ENCODE measurements at places on chromosomes 6 and 20. TPM values are rescaled to one million over a fixed set of nuclear protein-coding genes. Genes with fewer than 3 reads are reported as not detected.

Gene LIME1
- 36.5 TPM for total RNA-seq

DNA sequence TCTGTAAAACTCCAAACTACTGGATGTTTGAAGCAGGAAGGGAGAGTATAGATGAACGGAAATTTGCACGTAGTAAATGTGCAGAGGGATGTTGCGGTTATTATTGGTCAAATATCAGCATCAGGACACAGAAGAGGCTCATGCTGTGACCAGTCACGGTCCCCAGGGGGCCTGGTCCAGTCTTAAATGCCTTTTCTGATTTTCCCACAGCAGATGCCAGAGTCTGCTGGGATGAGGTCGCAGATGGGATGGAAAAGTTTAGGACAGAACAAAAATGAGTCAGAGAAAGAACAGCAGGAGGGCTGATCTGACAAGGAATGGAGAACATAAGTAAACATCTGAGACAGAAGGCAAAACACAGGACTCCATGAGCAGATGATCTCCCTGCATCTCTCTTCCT lies 11.7 kb upstream of the SIRPG start:
- DNase-seq: no peak

Gene HSPA12B
- total RNA-seq: 1.9 TPM

Gene VSTM2L
- not detected for total RNA-seq

- no peak for DNase-seq
Measured at GRCh38 chr6:2949121-2949520, 22.2 kb downstream of the SERPINB6 start.

Gene ANGPT4
- total RNA-seq: 0.72 TPM

GRCh38 chr6:118318648-118319047 lies 229.4 kb upstream of the PLN start:
- DNase-seq: no peak

GRCh38 chr6:153858529-153858928 lies 180.5 kb upstream of the OPRM1 start:
- no peak for DNase-seq

GRCh38 chr20:33709905-33710541 lies 10.1 kb downstream of the PXMP4 start:
- DNase-seq: no peak

DNA sequence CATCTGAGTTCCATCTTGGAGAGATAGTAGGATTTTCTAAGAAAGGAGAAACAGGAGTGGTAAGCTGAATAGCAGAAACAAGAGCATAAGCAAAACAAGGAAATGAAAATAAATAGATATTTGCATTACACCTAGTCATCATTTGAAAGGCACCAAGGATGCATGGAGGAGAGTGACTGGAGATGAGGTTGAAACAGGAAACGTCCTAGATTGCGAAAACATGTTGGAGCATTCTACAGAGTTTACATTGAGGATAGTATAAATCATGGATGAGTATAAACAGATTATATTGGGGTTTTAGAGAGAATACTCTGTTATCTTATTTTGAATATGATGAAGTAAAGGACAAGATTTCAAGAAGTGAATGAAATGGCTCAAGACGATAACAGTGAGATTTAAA lies 507.3 kb downstream of the EYS start:
- no peak for DNase-seq

Gene PACSIN1
- not detected for total RNA-seq

DNA sequence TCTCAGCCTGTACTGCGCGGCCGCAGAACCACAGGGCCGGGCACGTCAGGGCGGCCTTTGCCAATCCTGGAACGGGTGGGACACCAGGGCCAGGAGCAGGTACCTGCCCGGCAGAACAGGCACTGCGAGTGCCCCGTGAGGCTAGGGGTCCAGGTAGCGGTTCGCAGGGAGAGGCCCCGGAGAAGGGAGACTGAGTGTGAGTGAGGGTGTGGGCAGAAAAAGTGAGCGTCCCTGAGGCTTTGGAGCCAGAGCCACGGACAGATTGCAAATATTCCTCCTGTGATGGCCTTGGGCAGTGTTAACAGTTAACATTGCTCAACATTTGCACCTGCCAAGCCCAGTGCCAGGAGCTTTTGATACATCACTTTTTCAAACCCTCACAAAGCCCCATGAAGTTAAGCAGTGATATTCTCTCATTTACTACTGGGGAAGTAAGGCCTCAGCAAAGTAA lies 491 bp downstream of the GNMT start:
- DNase-seq: no peak

- DNase-seq: no peak
Measured at GRCh38 chr6:13013681-13014503, 297.3 kb downstream of the PHACTR1 start.

DNA sequence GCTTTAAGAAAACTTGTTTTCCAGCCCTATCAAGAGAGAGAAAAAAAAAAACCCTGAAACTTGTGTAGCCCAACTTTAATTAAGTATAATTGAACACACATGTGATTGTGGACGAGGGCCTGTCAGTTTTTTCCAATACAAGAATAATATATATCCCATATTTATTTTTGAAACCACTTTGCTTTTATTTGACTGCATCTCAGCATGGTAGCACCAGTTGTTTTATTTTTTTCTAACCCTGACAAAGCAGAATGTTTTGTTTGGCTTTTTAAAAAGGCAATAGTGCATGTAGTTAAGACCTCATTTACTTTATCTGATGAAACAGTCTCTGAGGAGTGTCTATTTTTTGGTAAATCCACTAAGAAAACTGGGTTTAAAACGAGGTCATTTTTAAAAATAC lies 257.7 kb downstream of the CDKAL1 start:
- no peak for DNase-seq

Gene OOEP
- not detected for total RNA-seq

Gene KCNK5
- 24.1 TPM for total RNA-seq

Gene CDH26
- total RNA-seq: 1.9 TPM

Gene TNF
- 6.4 TPM for total RNA-seq

Gene TCF15
- 0.76 TPM for total RNA-seq

GRCh38 chr6:13289789-13290318 lies 38.5 kb downstream of the TBC1D7 start:
- DNase-seq: peak; percentile 12

DNA sequence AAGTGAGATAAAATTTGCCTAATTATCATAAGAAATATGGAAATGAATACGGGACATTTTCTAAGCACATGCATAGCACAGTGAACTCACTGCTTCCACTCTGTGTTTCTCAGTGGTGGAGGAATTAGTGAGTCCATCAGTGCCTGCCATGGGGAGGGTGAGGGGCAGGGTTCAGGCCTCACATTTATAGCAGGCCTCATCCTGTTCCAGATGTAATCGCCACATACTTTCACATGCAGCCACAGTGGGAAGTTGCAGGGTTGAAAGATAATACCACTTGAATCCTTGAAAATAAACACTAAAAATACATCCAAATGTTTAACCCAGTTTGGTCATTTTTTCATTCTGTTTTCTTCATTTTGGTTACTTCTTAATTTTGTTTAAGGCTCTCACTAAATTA lies 29.9 kb upstream of the ANKEF1 start:
- no peak for DNase-seq

Gene NEURL2
- 6.7 TPM for total RNA-seq

- no peak for DNase-seq
Measured at GRCh38 chr6:11245381-11246256, 13.2 kb upstream of the NEDD9 start.

- no peak for DNase-seq
Measured at GRCh38 chr6:156949376-156949775, 172.2 kb downstream of the ARID1B start.

DNA sequence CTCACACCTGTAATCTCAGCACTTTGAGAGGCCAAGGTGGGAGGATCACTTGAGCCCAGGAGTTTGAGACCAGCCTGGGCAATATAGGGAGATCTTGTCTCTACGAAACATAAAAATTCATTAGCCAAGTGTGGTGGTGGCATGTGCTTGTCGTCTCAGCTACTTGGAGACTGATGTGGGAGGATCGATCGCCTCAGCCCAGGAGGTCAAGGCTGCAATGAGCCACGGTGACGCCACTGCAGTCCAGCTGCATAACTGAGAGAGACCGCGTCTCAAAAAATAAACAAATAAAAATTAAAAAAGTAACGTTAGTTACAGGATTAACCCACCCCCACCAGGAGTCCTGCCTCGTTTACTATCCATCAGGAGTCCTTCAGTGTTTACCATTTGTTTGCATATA lies 345.1 kb downstream of the BTBD3 start:
- DNase-seq: no peak

- DNase-seq: no peak
Measured at GRCh38 chr20:44644667-44645131, 6.8 kb downstream of the ADA start.

Gene VIP
- total RNA-seq: not detected

DNA sequence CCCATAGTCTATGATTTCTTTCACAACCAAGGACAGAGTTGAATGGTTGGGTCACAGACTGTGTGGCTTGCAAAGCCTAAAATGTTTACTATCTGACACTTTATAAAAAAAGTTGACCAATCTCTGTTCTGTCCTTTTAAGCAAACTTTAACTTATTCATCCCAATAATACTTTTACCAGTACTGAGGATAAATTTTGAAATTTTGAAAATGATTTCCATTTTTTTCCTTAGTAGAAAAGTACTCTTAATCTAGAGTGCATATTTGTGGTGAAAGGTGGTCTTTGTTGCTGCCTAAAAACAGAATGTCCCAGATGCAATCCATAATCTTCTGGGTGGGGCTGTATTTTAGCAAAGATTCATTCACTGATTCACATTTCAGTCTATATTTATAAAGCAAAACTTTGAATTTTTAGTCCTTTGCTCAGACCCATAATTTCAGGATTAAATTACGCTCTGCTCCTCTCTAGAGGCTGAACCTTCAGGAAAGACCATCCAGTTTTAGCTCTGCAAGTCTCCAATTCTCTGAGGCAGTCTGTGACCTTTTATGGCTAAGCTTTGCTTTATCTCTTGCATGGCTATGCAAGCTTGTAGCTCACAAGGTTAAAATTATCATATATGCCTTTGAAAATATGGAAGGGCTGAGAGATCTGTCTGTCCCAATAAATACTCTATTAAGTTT lies 573.5 kb downstream of the COL12A1 start:
- no peak for DNase-seq

- DNase-seq: no peak
Measured at GRCh38 chr20:53284696-53285095, 308.9 kb downstream of the ZNF217 start.

- DNase-seq: no peak
Measured at GRCh38 chr6:31094389-31094881, 17.9 kb downstream of the C6orf15 start.

Gene TRIM10
- total RNA-seq: 1.6 TPM

- no peak for DNase-seq
Measured at GRCh38 chr20:18055261-18055660, 2.5 kb downstream of the OVOL2 start.

DNA sequence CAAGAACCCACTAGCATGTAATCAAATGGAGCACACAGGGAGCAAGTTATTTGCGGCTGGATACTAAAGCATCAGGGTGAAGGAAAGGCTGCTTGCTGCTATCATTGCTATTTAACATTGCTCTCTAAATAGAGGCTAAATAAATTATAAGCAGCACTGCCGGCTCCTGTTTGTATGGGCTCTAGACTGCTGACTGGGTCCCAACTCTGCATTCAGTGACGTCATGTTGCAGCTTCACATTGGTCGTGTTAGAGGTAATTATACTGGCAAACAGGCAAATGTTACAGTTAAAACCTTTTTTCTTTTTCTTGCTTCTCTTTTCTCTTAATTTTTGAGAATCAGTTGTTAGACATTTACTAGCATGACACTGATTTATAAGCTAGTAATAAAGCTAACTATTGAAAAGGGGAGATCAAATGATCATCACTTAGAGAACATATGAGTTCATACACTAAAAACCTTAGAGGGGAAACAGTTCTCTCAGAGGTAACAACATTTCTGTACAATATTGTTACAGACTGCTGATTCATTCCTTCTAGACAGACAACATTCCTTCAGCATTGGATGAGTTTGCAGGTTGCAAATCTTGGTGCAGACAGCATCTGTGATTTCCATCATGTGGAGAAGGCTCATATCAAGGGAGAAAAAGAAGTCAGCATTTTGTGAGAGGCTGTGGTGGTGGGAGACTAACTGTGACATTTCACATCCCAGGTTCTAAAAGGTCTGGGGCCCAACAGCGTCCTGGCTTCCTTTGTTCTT lies 15.9 kb downstream of the RFPL4B start:
- no peak for DNase-seq

Gene PRICKLE4
- total RNA-seq: 0.34 TPM

Gene COL21A1
- total RNA-seq: 4.5 TPM

DNA sequence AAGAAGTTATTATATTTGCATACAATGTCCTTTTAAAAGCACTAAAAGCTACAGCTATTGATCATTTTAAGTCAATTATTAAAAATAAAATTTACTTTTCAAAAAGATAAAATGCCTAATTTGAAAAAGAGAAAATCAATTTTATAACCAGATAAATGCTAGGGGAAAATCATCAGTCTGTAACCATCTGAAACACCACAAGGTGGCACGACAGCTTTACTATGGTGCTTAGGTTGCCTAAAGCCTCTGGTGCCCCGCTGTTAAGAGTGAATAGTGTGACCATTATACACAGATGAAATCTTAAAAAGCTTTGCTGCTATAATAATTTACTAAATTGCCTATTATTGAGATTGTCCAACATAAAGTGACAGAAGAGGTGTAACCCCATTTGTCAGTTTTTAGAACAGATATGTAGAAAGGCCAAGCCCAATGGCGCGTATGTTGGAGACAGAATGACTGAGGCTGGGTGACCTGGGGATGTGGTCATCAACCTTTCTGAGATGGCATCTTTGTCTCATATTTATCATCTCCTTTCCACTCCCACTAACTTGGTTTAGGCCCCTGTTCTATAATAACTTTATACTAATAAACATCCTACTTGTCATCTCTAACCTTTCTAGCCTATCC lies 100.8 kb downstream of the MOXD1 start:
- DNase-seq: no peak

Gene BHLHE23
- total RNA-seq: not detected

DNA sequence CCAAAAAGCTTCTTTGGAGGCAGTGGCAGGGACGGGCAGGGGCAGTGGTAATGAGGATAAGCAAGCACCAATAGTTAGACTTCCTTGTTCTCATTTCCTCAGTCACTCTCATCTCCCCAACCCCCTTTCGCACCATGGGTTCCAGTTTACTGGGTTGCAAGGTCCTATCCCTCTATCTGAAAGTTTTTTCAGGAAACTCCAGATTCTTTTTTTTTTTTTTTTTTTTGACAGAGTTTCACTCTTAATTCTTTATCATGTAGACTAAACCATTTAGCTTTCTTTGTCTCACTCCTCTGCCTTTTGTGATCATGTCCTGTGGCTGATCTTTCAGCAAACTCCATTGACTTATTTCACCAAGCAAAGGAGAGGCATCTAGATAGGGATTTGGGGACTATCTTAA lies 51.4 kb upstream of the GMDS start:
- DNase-seq: no peak

GRCh38 chr6:6610031-6610591 lies 21.6 kb downstream of the LY86 start:
- DNase-seq: no peak

GRCh38 chr20:14914633-14915032 lies 577.2 kb upstream of the FLRT3 start:
- no peak for DNase-seq

Gene BTBD3
- 43.9 TPM for total RNA-seq
